Lung (tissue), 17 donors: ENCODE measurements at places on chromosomes 2 and 18.

DNA sequence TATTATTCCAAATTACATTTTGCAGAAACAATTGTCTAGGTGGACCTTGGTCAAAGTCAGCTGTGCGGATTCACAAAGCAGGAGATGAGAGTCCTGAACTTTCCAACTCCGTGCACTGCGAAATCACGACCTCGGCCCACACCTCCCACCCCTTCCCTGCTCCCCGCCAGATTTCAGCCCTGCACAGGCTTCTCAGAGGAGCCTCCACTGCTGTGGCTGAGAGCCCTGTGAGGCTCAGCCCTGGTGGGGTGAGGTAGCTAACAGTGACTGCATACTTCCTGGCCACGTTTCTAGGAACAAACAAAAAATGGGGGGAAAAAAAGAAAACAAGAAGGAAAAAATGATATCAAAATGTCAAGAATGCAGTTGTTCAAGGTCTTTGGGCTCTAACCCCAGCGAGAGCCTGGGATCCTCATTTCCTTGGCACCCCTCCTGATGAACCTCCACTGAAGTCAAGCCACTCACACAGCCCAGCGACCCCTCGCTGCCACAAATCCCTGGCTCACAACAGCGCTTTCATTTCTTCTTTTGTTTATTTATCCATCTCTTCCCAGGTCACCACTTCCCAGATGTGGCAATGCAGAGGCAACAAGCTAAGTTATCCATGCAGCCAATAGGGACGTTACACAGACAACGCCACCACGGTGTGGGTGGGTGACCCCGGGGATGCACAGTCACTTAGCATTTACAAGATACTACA is 729.7 kb upstream of the ID2 start:
- DNase-seq = peak; percentile 72

- DNase-seq = no peak
Observed at GRCh38 chr2:189799531-189799930, 15.3 kb downstream of the PMS1 start.

DNA sequence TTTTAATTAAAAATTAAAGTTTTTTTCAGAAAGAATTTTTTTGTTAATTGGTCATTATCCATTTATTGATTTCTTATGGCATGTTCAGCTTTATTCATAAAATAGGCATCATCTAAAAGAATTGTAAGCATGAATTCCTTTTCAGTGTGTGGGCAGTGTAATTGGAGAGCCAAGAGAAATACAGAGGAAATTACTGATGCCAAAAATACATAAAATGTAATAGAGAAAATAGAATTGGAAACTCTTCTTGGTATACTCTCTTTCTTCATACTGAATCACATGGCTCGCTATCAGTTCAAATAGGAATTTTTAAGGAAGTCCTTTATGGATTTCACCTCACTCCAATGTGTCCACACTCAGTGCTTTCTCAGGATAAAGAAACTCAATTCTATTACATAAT is 663.6 kb upstream of the NRXN1 start:
- DNase-seq = no peak

DNA sequence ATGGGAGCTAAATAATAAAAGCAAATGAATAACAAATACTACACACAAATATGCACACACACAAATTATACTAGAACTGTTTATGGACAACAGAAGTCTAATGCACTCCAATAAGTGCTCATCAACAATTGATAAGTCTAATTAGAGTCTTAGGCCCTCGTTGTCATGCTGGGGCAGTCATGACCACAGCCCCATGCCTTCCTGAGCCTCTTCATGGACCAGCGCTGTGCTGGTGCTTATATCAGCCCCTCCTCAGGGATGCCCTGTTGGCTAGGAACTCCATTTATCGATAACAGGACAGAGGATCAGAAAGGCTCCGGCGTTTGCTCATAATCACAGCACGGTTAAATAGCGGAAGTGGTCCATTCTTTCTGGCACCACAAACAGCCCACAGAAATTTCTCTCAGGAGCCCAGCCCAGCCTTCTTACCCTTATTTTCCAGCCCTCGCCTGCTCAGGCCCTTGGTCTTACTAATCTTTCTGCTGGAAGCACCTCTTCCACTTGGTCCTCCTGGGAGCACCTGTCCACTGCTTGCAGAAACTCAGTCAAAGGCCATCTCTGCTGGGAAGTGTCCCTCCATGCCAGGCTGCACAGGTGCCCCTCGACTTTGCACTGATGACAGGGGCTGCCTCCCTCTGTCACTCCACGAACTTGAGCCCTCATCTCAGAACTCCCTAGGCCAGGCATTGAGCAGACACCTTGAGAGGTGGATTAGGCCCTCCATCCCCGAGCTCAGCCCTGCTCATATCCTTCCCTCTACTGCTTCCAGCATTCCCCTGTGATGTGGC is 500.2 kb upstream of the HS6ST1 start:
- no peak for DNase-seq

DNA sequence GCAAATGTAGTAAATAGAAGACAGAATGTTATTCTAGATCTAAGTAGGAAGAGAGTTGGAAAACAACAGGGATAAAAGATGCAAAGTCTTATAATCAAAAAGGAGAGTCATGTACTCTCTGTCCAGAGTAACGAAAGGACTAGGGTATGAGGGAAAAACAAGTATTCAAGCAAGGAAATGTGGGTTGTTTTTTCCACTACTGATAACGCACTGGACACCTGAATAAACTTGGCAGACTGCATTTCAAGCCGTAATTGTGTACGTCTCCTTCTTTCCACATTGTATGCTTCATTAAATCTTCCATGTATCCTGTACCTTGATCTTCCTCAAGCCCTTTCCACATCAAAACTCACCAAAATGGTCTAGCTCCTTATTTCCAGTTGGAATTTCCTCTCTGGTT is 420.6 kb downstream of the ZEB2 start:
- no peak for DNase-seq

GRCh38 chr2:224970311-224970710 is 72.0 kb downstream of the DOCK10 start:
- DNase-seq = no peak
